SK-MEL-5 (cell line): ENCODE measurements at places on chromosomes 6 and 20.

GRCh38 chr6:132812255-132812732 lies 2.1 kb upstream of the RPS12 start:
- DNase-seq, result no peak

DNA sequence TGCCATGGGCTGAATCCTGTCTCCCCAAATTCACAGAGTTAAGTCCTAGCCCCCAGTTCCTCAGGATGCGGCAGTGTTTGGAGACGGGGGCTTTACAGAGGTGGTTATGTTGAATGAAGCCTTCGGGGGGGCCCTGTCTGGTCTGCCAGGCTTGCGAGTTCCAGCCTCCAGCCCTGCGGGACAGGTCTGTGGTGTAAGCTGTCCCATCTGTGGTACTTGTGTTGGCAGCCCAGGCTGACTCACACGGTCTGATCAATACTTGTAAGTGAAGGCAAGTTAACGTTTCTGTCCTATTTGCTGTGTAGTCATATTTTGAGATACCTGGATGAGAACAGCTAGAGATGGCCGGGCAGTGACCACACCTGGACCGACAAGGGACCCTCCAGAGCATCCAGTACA lies 51.8 kb upstream of the GPR31 start:
- DNase-seq, result no peak

DNA sequence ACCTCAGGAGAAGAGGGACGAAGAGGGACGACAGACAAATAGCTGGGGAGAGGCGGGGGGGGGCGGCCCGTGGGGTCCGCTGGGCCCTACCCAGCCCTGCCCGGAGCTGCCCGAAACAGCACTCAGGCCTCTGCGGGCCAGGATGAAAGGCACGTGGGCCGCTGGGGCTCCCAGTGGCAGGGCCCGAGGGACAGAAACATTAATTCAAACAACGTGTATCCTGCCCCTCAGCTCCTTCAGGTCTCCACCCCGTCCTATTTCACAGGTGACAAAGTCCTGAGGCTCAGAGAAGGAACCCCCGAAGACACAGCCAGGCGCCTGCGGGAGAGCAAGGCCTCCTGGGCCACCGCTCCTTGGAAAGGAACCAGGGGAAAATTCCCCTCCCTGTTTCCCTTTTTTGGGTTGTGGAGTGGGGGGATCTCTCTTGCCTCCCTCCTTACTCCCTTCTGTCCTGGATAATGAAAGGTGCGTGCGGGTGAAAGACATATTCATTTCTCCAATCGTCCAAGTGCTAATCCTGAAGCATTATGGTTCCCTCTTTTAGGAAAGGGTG lies 93.3 kb downstream of the RNASET2 start:
- no peak for DNase-seq

GRCh38 chr20:17223553-17223952 lies 3.3 kb upstream of the PCSK2 start:
- DNase-seq, result no peak

GRCh38 chr6:13071550-13072345 lies 256.6 kb downstream of the TBC1D7 start:
- DNase-seq, result peak; percentile 14
